Spleen (tissue), 13 donors: ENCODE measurements at places on chromosomes 7 and 10. TPM values are rescaled to one million over a fixed set of nuclear protein-coding genes. Genes with fewer than 3 reads are reported as not detected.
A peak's percentile ranks its signal among the peaks of the same experiment; 100 is the strongest.

- H3K36me3 ChIP-seq, result no peaks in the 10 kb centered on the region
- H3K27ac ChIP-seq, result no peak overlapping the region
- DNase-seq, result no peak
- peaks cover 53% of the 10 kb centered on the region for H3K27me3 ChIP-seq
- peak overlapping the region; percentile 59 for H3K4me3 ChIP-seq
- H3K4me1 ChIP-seq, result peaks cover 11% of the 10 kb centered on the region
Measured at GRCh38 chr10:111077785-111078504, 1.1 kb downstream of the ADRA2A start.

GRCh38 chr10:48818081-48818480 is 121.6 kb downstream of the LRRC18 start:
- no peak for DNase-seq
- H3K4me1 ChIP-seq, result no peaks in the 10 kb centered on the region
- no peak overlapping the region for H3K4me3 ChIP-seq
- H3K27me3 ChIP-seq, result no peaks in the 10 kb centered on the region

GRCh38 chr7:87380905-87381304 is 35.4 kb downstream of the CROT start:
- H3K27me3 ChIP-seq, result no peaks in the 10 kb centered on the region
- no peak overlapping the region for H3K4me3 ChIP-seq
- DNase-seq, result no peak
- peaks cover 66% of the 10 kb centered on the region for H3K36me3 ChIP-seq
- H3K27ac ChIP-seq, result no peak overlapping the region

DNA sequence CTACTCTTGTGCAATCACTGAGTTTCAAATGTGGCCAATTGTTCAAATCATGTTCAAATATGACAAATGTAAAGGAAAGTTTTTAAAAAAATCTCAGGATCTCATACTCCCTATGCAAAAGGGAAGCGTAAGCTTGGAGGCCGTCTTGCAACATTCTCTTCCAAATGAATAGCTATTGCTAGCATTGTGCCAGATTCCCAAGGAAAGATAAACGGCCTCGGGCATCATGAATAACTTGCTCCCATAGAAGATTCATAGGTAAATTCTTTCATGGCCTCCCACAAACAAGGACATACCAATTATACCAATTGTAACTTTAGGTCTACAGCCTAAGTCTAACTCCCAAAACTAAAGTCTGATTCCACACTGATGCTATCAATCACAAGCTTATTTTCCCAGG is 416.9 kb downstream of the THSD7A start:
- no peak overlapping the region for H3K27ac ChIP-seq
- no peaks in the 10 kb centered on the region for H3K27me3 ChIP-seq
- H3K4me1 ChIP-seq, result no peaks in the 10 kb centered on the region
- H3K36me3 ChIP-seq, result no peaks in the 10 kb centered on the region

GRCh38 chr7:136869001-136869961 is 829 bp downstream of the CHRM2 start:
- H3K4me1 ChIP-seq, result peaks cover 2% of the 10 kb centered on the region
- H3K27ac ChIP-seq, result no peak overlapping the region
- DNase-seq, result peak; percentile 64
- H3K36me3 ChIP-seq, result no peaks in the 10 kb centered on the region

DNA sequence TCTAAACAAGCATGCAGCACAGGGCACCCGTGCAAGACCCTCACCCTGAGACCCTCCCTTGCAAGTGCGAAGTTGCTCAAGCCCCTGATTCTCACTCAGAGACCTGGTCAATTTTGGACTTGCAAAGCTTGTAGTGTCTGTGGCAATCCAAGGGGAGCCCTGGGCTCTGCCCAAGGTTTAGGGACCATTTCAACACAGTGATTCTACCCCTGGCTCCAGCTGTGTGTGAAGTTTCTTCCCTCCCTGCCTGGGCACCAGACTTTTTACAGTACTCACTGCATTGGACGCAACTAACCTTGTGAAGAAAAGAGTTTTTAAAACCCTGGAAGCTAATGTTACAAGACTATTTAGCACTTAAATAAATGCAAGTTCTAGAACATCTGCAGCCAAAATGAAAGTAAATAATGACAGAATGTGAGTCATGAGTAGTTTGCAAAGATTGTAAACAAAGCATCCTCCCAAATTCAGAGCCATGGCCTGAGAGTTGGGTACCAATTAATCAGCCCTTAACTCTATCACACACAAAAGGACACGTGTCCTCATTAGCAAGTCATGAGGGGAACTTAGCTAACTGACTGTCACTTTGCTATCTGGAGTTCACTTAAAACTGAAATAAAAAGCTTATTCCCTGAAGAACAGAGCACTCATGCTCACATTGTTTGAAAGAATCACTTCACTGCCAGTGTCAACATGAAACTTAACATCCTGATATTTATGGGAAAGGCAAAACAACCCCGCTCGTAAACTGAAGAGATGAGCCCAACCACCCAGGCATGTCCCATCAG is 48.1 kb downstream of the RGS10 start:
- H3K36me3 ChIP-seq, result peaks cover 6% of the 10 kb centered on the region
- no peak overlapping the region for H3K4me3 ChIP-seq
- H3K27me3 ChIP-seq, result no peaks in the 10 kb centered on the region
- no peak overlapping the region for H3K27ac ChIP-seq

DNA sequence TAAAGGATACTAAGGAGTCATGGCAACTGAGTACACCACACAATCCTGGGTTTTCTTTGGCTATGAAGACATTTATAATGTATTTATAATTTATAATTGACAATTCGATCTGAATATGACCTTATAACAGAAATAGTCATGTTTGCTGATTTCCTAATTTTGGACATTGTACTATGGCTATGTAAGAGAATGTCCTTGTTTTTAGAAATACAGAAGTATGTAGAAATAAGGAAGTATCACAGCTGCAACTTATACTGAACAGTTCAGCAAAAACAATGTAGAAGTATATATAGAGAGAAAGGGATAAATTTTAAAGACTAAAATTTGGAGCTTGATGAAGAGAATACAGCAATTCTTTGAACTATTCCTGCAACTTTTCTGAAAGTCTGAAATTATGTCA is 32.6 kb downstream of the PRLHR start:
- no peak for DNase-seq
- peaks cover 6% of the 10 kb centered on the region for H3K4me1 ChIP-seq
- no peaks in the 10 kb centered on the region for H3K27me3 ChIP-seq

DNA sequence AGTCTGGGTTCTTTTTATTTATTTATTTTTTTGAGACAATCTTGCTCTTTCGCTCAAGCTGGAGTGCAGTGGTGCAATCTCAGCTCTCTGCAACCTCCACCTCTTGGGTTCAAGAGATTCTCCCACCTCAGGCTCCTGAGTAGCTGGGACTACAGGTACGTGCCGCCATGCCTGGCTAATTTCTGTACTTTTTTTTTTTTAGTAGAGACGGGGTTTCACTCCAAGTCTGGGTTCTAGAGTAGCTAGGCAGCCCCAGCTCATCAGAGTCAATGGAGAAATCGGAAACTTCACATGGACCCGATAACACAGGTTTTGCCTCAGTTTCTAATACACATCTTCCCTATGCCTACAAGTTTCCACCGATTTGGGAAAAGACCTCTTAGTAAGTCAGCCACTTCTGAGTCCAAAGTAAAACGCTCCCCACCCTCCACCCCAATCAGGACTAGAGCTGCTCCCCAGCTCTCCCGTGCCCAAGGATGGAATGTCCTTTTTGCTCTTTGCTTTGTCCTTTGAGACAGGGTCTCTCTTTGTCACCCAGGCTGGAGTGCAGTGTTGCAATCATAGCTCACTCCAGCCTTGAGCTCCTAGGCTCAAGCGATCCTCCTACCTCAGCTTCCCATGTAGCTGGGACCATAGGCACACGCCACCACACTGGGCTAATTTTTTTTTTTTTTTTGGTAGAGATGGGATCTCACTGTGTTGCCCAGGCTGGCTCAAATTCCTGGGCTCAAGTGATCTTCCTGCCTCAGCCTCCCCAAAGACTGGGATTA is 3.8 kb upstream of the SERPINE1 start:
- no peaks in the 10 kb centered on the region for H3K36me3 ChIP-seq
- H3K4me1 ChIP-seq, result peaks cover 58% of the 10 kb centered on the region
- H3K4me3 ChIP-seq, result no peak overlapping the region
- peak overlapping the region; percentile 79 for H3K27ac ChIP-seq
- no peaks in the 10 kb centered on the region for H3K27me3 ChIP-seq
- no peak for DNase-seq

GRCh38 chr10:76973091-76974016 is 664.3 kb downstream of the KCNMA1 start:
- H3K27ac ChIP-seq, result no peak overlapping the region
- no peaks in the 10 kb centered on the region for H3K36me3 ChIP-seq
- no peak for DNase-seq
- H3K4me1 ChIP-seq, result no peaks in the 10 kb centered on the region
- no peak overlapping the region for H3K4me3 ChIP-seq

DNA sequence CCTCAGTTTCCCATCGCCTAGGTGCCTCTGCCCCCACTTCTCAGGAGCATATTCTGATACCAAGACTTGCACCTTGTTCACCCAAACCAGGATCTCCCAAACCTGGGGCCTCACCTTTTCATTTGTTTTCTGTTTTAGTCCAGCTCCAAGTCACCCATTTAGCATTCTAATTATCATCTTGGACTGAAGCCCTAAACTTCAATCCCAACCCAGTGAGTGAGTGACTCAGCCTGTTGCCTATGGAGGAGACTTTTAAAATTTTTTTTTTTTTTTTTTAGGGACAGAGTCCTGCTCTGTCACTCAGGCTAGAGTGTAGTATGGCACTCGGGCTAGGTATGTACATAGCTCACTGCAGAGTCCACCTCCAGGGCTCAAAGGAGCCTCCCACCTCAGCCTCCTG is 378.9 kb upstream of the AUTS2 start:
- H3K27ac ChIP-seq, result no peak overlapping the region
- no peak for DNase-seq
- H3K36me3 ChIP-seq, result no peaks in the 10 kb centered on the region
- no peak overlapping the region for H3K4me3 ChIP-seq

DNA sequence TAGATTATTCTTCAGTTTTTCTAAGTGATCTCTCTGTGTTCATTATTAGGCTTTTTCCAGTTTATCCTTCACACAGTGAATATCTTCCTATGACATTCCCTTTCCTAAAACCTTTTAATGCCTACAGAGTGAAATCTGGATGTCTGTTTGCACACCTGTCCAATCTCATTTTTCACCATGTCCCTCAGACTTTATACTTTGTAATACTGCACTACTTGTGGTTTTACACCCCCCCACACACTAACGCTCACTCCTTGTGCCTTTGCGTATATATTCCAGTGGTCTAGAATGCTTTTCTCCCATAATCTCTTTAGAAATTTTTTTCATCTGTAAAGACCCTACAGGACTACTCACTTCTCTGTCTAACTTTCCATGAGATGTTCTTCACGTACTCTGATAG is 98.2 kb downstream of the EXOC6 start:
- no peaks in the 10 kb centered on the region for H3K27me3 ChIP-seq
- DNase-seq, result no peak
- peaks cover 92% of the 10 kb centered on the region for H3K36me3 ChIP-seq
- no peaks in the 10 kb centered on the region for H3K4me1 ChIP-seq
- no peak overlapping the region for H3K4me3 ChIP-seq
- H3K27ac ChIP-seq, result no peak overlapping the region

DNA sequence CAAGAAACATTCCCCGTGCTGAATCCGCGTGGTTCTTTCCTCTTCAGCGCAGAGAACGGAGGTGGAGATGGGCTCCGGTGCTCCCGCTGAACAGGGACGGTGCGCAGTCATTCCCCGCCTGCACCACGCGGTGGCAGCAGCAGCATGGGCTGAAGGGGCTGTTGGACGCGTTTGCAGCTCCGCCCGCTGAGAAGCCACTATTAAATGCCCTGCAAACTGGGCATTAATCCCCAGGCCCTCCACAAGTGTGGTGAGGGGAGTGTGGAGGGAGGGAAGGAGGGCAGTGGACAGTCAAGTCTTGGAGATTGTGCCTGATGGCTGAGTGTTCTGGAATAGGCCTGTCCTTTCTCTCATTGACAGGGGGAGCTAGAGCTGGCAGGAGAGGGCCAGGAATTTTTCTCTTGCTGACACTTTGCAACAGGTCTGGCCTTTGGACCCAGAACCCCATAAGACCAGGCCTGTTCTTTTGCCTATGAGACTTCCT is 240.2 kb upstream of the INHBA start:
- H3K27me3 ChIP-seq, result peaks cover 12% of the 10 kb centered on the region
- no peaks in the 10 kb centered on the region for H3K36me3 ChIP-seq
- no peak overlapping the region for H3K27ac ChIP-seq
- peaks cover 4% of the 10 kb centered on the region for H3K4me1 ChIP-seq

DNA sequence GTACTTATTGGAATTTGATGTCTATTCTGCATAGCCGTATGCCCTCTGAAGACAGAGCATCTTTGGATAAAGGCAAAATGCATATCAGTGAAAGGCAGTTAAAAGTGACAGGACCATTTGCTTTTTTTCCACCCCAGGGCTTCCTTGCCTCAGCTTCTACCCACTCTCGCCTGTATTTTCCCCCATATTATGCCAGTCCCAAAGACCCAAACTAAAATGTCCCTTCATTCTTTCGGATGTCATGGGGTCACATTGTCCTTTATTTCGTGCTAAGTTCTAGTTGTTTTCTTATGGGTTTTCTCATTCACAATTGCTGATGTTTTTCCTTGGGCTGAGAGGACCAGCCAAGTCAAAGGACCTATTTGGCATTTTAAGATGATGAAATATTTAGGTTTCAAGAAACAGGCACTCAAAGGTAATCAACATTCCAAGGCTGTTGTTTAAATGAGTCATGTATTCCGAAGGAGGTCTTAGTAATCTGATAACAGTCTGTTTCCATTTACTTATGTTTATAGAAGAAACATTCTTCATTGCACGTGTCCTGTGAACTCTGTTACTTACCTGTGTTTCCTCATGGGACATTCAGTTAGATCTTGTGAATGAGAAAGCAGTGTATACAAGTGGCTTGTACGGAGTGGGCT is 74.1 kb downstream of the DNAH11 start:
- H3K27ac ChIP-seq, result no peak overlapping the region
- no peak overlapping the region for H3K4me3 ChIP-seq
- H3K27me3 ChIP-seq, result no peaks in the 10 kb centered on the region
- no peaks in the 10 kb centered on the region for H3K36me3 ChIP-seq
- DNase-seq, result no peak

DNA sequence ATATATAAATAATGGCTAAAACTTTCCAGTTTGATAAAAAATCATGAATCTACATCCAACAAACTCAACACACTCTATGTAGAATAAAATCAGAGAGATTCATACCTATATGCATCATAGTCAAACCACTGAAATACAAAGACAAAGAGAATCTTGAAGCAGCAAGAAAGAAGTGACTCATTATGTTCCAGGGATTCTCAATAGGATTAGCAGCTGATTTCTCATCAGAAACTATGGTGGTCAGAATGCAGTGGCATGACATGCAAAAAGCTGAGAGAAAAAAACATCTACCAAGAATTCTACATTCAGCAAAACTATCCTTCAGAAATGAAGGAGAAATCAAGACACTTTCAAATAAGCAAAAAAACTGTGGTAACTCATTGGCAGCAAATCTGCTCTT is 187.4 kb downstream of the RNLS start:
- H3K36me3 ChIP-seq, result no peaks in the 10 kb centered on the region
- no peak for DNase-seq
- H3K4me3 ChIP-seq, result no peak overlapping the region

The C10orf53 gene
- not detected for total RNA-seq

The PIK3CG gene
- total RNA-seq, result 31.8 TPM

The LBX1 gene
- total RNA-seq, result not detected

The PCGF6 gene
- total RNA-seq, result 9.2 TPM

The LFNG gene
- 34.5 TPM for total RNA-seq

The ALDH18A1 gene
- 22.3 TPM for total RNA-seq

The PTN gene
- total RNA-seq, result 6.2 TPM

The PRXL2A gene
- 19.3 TPM for total RNA-seq
